Upper lobe of right lung (tissue), 1 donor: ENCODE measurements at places on chromosomes 5 and 9.

- no peak for DNase-seq
These were observed 16.0 kb downstream of the ANXA6 start for GRCh38 chr5:151141535-151141934.

DNA sequence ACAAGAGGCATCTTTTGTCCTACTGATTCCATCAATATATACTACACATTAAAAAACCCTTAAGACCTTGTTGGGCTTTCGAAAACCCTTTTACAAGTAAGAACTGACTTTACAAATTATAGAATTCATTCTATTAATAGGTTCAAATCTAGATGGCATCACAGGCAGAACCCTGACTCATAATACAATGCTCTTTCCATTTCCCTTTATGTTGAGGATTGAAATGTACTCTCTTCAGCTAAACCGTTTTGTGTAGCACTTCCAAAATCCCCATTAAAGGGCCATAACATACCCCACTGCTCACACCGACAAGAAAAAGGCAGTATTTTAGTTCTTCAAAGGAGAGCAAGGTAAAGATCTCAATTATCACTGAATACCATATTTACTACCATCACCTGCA is 11.2 kb downstream of the CSNK1A1 start:
- no peak for DNase-seq

DNA sequence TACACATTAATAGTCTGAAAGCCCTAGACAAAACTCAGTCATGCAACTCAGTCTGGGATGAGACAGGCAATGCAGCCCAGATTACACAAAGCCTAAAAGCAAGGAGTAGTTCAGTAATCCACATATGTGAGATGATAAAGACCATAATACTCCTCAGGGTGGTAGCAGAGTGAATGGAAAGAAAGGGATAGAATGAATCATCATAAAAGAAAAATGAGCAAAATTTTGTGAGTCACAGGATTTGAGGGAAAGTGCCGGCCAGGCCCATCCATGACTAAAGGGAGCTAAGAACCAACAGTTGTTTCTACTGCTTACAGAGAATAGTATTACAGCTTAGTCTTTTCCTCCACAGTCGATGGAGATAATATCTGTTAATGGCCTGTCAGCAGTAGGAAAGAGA is 90.0 kb upstream of the POU5F2 start:
- DNase-seq, result no peak

DNA sequence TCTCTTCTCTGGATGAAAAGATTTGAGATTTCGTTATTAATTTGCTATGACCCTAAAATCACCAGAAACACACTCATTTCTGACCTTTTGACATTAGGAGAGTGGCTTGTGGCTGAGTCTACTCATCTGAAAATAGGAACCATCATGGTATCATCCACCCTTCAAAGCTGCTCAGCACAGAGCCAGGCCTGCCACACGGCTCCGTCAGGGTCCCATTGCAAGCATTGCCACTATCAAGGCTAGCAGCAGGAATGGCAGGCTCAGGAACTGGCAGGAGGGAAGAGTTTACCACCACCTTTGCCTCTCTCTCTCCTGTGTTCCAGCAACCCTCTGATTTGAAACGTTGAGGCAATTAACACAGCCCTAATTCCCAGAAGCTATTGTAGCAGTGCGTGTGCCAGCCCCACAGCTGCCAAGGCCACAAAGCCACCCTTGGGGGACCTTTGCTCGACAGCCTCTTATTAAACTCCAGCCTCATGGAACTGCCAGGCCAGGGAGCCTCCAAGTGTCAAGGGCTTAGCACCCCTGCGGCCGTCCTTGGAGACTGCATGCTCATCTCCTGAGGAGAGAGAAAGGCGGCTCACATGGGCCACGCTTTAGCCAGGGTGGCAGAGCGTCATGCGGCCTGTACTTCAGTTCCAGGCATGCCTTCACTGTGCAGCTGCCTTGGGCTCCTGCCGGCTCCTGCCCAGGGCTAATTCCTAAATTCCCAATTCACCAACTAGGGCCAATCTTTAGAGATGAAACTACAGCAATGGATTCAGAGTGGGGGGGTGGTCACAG is 145.9 kb downstream of the ROR2 start:
- no peak for DNase-seq

DNA sequence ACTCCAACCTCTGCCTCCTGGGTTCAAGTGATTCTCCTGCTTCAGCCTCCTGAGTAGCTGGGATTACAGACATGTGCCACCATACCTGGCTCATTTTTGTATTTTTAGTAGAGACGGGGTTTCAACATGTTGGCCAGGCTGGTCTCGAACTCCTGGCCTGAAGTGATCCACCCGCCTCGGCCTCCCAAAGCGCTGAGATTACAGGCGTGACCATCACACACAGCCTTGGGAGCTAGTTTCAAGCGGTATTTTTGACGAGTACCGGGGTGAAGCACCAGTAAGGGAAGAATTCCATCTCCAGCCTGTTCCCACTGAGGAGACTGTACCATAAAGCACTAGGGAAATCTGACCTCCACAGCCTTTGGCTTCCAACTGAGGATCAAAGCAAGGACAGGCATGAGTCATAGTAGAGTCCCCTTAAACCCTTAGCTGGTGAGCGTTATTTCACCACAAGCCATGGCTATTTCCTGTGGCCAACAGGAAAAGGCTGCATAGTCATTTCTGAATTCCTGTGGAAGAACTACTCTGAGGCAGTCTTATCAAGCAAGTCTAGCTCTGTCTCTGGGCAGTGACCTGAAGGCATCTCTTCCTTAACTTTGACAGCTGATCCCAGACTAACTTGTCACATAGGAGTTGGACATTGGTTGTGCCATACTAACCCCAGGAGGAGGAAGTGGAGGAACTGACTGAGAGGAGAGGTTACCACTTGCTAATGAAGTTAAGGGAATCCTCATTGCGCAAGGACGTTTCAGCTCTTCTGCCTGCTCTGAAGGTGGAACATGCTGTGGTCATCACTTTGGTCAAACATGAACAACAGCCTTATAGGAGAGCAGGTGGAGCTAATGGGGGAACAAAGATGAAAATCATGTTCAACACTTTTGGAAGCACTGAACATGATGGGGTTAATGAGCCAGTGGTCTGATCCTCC is 85.8 kb upstream of the DMRT1 start:
- no peak for DNase-seq

- DNase-seq, result no peak
These were observed 279.0 kb downstream of the AUH start for GRCh38 chr9:91082731-91083130.

DNA sequence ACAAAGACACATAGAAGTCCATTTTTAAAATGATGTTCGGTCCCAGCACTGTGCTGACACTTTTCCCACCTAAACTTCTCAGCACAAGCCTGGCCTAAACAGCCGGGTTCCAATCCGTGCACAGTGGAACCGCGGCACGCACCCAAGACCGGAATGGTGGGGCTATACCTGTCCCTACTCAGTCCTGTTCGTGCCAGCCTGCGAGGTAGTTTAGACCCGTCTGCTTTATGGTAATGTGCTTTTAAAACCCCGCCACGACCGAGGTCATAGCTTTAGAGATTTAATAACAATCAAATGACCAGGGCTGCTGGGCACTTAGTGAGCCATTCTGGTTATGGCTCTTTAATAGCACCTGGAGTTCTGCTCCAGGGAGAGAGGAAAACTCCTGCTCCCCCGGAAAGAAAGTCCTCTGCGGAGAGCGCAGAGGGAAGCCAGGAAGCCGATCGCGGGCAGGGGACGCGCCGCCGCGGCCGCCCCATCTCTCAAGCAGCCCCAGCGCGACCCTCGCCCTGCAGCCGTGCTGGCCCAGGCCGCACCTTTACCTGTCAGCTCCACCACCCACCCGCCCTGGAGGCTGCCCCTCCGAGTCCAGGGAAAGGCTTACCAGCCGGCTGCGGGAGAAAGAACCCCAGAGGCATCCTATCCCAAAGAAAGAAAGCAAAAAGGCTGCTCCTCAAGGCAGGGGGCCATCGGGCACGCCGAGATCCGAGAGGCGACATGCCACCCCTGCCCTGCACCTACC is 511 bp downstream of the ARL15 start:
- DNase-seq, result peak; percentile 76

GRCh38 chr5:142823126-142823525 is 52.9 kb downstream of the ARHGAP26 start:
- DNase-seq, result no peak

DNA sequence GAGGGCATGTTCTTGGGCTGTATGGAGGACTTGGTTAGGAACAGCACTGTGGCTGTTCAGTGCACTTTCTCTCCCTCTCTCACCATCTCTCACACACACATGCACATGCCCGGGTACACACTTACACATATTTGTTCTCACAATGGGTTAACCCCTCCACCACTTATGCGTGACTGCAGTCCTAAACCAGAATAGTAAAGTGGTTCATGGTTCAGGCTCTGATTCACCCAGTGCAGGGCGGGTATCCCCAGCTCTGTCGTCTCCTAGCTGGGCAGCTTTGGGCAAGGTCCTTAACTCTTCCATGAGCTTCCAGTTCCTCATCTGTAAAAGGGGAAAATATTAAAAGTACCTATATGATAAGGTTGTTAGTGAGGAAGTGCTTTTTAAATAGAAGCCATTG is 45.3 kb upstream of the GALNT10 start:
- DNase-seq, result no peak

DNA sequence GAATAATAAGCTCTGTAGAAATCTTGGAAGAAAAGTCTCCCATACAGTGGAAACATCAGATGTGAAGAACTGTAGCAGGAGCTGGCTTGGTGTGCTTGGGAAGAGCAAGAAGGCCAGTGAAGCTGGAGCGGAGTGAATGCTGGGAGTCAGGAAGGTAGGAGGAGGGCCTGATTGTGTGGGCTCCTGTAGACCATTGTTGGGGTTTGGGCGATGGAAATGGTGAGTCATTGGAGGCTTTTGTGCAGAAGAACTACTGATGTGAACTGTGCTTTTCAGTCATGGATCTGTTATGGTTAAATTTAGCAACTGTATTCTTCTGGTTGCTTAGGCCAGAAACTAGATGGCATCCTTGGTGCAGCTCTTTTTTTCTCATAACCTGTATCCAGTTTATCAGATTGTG is 2.3 kb downstream of the ICE1 start:
- DNase-seq, result no peak

GRCh38 chr5:149418910-149419531 is 39.9 kb upstream of the IL17B start:
- no peak for DNase-seq

DNA sequence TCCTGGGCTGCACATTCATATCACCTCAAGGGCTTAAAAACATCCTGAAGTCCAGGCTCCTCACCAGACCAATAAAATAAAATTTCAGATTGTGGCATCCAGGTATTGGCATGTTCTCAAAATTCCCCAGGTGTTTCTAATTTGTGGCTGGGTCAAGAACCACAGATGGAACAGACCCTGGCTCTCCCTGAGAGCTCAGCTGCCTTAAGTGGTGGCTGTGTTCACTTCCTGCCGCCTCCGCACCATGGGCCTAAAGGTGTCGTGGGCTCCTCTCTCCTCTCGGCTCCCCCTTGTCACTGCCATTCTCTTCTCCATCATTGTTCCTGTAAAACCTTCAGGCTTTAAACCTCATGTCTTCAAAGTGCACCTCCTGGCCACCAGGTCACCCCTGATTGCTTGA is 17.8 kb upstream of the CCNJL start:
- DNase-seq, result no peak

- DNase-seq, result no peak
These were observed 46.6 kb downstream of the RAB3C start for GRCh38 chr5:58629271-58630159.

DNA sequence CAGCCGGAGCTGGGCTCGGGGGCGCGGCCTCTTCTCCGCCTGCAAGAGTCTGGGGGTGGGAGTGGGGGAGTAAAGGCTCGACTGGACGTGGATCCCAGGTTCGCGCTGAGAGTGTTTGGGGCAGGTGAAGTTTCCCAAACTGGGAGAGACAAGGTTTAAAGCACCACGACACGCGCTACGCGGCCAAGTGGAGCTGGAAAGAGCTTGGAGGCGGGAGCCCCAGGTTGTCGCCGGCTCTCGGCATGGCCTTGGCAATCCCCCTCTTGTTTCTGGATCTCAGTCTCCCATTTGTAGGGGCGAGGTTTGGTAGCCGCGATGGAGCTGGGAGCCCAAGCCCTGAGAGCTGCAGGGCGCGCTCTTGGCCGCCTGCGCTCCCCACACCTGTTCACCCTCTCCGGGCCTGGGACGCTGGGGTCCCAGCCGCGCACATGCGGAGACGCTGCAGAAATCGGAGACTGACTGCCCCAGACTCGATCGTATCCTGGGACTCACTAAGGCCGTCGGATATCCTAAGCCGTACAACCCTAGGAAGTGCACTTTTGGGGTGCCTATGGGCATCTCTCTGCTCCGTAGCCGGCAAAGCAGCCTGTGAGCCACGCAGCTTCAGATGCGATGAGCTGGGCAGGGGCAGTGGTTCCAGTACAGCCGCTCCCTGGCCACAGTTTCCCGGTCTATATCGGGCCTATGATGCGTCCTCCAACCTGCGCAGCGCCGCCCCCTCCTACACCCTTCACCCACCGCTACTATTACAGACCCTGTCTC is 937 bp downstream of the TMOD1 start:
- no peak for DNase-seq

GRCh38 chr5:112160652-112161391 is 258.3 kb downstream of the EPB41L4A start:
- peak; percentile 95 for DNase-seq

- peak; percentile 52 for DNase-seq
These were observed 98.6 kb upstream of the IER5L start for GRCh38 chr9:129276486-129277230.

DNA sequence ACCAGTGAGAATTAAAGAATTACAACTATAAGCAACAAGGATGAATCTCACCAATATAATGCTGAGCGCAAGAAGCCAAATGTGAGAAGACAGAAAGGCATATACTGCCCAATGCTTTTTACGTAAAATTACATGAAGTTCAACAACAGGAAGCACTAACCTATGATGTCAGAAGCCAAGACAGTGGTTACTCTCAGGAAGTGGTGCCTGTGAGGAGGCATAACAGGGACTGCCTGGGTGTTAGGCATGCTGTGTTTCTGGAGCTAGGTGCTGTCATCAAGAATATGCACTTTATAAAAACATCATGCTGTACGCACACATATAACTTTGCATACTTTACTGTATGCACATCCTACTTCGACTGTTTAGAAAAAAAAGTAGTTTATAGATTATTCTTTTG is 30.1 kb downstream of the FRMD3 start:
- no peak for DNase-seq

DNA sequence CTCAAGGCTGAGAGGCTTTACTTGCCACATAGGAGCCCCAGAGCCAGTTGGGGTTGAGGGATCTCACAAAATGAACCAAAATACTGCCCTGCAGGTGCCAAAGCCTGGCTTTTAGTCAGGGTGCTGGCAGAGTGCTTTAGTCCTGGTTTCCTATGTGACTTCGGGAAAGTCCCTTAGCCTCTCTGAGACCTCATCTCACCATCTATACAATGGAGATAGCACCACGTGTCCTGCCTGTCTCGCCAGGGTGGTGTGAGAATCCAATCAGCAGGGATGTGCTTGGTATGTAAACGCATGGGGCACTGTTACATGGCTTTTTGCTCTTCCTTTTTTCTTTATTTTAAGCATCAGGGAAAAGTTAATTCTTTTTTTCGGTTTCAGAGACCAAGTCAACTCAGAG is 68.3 kb downstream of the SHB start:
- DNase-seq, result no peak

DNA sequence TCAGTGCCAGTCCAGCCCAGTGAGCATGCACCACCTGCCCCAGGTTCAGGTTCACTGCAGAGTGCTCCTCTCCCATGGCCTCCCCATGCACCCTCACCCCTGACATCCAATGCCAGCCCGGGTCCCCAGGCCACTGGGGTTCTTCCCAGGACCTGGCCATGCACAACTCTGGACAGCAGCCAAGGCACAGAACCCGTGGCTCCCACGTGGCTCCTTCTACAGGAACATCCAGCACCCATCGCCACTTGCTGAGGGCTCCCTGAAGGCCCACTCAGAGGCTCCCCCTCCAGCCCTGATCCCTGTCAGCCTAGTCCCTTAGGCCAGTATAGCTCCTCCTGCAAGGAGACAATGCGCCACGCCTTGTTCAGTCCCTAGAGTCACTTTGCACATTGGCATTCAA is 110.8 kb downstream of the IRX2 start:
- DNase-seq, result no peak
